ENCODE measurements at places on chromosomes 16 and 17.
A peak's percentile ranks its signal among the peaks of the same experiment; 100 is the strongest.

- no peak for DNase-seq
These were observed 33.3 kb upstream of the SMPD3 start for GRCh38 chr16:68481636-68482035.

GRCh38 chr16:3475604-3476375 is 19.5 kb downstream of the C16orf90 start:
- DNase-seq: no peak

DNA sequence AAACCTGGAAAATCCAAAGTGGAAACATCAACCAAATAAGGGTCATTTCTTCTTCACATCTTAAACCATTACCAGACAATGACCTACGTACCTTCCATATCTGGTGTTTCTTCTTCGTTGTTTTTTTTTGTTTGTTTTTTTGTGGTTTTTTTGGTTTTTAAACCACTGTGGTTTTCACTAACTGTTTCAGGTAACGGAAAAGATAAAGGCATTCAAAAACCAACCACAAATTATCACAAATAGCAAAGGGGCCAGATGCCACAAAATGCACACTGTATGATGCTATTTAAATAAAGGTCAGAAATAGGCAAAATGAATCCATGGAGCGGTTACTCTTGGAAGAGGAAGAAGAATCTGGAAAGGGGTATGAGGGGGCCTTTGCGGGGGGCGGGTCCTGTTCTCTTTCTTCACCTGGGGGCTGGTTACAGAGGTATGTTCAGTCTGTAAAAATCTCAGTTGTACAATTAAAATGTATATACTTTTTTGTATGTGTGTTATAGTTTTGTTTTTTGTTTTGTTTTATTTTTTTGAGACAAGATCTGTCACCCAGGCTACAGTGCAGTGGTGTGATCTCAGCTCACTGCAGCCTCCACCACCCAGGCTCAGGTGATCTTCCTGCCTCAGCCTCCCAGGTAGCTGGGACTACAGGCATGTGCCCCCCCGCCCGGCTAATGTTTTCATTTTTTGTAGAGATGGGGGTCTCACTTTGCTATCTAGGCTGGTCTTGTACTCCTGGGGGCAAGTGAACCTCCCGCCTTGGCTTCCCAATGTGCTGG is 29.6 kb downstream of the LITAF start:
- DNase-seq: no peak

- no peak for DNase-seq
These were observed 17.1 kb upstream of the MARCHF10 start for GRCh38 chr17:62825182-62825581.

GRCh38 chr17:19897903-19898302 is 30.2 kb upstream of the ULK2 start:
- no peak for DNase-seq

DNA sequence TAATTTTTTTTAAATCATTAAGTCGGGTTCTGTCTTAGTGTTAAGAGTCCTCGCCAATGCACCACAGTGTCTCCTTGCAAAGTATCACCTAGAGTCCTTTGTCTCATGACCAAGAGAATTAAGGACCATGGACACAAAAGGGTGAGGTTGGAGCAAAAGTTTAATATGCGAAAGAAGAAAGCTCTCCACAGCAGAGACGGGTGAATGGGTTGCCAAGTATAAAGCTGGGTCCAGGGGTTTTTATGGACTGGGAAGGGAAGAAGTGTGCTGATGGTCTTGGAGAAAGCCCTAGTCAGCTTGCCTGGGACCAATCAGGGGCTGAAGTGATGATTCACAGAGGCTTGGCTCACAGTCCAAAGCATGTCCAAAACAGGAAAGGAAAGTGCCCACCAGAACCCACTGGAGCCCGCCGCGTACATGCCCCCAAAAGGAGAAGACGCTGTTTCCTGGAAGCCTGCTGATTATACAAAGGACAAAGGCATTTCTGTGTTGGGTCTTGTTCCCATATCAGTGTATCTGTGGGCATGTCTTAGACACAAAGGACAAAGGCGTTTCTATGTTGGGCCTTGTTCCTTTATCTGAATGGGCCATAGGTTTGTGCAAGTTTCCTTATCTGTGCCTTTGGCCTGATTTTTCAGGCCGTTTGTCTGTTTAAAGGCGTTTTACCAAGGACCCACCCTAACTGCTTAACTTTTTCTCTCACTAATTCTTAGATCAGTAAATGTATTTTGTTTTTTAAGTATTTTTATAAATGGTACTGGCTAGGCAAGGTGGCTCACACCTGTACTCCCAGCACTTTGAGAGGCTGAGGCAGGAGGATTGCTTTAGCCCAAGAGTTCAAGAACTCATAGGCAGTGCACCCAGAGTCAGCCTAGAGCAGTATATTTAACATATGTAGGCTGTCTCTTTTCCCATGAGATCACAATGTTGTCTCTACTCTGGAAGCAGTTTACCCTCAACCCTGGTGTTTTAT is 28.7 kb upstream of the ATF7IP2 start:
- DNase-seq: no peak

DNA sequence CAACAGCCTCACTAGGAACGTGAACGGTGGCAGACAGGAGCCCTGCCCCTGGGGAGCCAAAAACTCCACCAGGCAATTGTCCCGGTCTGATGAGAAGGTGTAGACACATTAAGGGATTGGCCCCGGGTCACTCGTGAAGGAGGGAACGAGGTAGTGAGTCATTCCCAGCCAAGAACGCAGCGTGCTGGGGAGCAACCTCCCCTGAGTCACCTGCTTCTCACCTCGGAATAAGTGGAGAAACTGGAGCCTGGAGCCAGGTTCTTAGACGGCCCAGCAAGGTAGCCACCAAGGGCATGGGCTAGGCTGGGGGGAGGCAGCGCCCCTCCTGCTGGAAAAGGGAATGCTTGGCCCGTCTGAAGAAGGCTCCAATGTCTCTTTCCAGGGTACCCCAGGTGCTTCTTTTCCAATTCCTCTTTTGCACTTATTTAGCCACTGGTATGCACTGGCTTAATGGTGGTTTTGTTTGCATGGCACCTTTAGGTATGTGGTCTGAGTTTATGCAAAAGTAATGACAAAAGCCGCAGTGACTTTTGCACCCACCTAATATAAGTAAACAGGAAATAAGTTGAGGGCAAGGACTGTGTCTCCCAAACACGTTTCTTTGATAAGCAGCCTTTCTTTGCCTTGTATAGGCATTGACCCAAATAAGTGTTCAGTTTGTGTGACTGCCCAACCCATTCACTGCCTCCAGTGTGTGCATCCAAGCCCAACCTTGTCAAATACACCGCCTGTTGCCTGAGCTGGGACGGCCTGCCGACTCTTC is 1.8 kb upstream of the HELZ start:
- peak; percentile 15 for DNase-seq

- DNase-seq: no peak
These were observed 144.7 kb upstream of the SOX9 start for GRCh38 chr17:71976011-71976649.

DNA sequence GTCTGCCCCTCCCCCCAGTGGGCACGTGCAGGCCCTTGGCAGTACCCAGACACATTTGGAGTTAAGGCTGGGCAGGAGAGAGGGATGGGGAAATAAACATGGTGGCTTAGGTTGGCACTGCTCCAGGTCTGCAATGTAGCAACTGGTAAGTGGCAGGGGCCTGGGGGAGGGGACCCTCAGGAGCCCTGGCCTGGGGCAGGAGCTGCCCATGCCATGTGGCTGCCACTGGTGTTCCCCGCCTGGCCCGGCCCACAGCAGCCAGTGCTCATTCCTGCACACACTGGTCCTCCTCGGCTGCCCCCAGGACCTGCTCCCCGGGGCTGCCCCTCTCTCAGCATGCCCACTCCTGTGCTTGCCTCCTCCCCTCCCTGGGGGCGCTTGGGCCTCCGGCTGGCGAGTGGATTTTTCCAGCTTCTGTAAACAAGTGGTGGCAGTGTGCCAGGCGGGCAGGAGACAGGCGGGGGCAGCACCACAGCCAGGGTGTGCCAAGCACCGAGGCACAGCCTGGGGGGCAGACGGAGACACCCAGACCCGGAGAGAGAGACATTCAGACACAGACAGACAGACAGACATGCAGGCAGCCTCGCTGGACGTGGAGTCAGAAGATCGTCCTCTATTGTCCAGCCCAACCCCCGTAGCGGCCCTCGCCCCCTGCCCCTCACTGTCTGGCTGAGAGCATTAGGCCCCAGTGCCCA is 9.4 kb downstream of the THRA start:
- DNase-seq: no peak

GRCh38 chr17:77879896-77880280 is 78.6 kb upstream of the TNRC6C start:
- no peak for DNase-seq

- DNase-seq: no peak
These were observed 8.4 kb downstream of the HNF1B start for GRCh38 chr17:37736428-37736827.

DNA sequence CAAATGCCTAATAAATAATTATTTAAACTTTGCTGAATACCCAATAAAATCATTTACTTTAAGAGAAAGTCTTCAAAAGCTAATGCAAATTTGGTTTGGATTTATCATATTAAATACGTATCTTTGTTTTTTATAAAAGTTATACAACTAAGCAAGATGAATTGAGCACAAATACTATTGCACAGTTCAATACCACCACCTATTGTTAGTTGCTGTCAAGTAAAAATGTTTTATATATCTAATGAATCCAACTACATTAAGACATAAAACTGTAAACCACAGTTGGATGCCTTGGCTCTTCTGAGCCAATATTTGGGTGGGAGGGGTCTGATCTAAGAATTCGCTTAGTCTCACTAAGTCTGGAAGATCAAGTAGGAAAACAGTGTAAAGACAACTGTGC is 7.7 kb downstream of the FBXL20 start:
- no peak for DNase-seq

GRCh38 chr17:57406131-57406980 is 150.0 kb downstream of the MSI2 start:
- no peak for DNase-seq

- peak; percentile 35 for DNase-seq
These were observed 1.7 kb downstream of the ADGRG5 start for GRCh38 chr16:57544124-57544653.

DNA sequence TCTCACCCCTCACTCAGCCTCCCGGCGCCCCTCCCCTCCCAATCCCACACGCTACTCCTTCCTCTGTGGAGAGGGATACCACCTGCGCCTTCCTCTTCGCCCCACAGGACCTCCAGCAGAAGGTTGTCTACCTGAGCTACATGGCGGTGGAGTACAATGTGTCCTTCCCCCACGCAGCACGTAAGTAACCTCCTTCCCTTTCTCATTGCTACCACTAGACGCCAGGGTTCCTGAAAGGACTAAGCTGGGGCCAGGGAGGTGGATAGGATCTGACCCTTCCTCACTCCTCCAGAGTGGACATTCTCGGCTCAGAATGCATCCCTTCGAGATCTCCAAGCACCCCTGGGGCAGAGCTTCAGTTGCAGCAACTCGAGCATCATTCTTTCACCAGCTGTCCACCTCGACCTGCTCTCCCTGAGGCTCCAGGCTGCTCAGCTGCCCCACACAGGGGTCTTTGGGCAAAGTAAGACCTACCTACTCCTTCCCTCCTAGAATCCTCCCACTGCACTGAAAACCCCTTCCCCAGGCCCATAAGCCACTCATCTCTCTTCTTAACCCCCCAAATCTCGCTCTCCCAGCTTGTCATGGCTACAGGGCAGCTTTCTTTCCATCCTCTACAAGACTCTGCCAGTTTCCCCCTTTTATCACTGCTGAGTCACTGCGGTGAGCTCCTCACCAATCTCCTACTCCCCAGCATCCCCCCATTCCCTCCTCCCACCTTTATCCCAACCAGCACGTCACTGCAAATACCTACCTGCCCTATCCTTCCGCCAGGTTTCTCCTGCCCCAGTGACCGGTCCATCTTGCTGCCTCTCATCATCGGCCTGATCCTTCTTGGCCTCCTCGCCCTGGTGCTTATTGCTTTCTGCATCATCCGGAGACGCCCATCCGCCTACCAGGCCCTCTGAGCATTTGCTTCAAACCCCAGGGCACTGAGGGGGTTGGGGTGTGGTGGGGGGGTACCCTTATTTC is 1.5 kb downstream of the CD68 start:
- no peak for DNase-seq

- DNase-seq: no peak
These were observed 70.5 kb downstream of the SOX9 start for GRCh38 chr17:72191356-72191755.

GRCh38 chr17:16215965-16216316 is 607 bp upstream of the NCOR1 start:
- no peak for DNase-seq

DNA sequence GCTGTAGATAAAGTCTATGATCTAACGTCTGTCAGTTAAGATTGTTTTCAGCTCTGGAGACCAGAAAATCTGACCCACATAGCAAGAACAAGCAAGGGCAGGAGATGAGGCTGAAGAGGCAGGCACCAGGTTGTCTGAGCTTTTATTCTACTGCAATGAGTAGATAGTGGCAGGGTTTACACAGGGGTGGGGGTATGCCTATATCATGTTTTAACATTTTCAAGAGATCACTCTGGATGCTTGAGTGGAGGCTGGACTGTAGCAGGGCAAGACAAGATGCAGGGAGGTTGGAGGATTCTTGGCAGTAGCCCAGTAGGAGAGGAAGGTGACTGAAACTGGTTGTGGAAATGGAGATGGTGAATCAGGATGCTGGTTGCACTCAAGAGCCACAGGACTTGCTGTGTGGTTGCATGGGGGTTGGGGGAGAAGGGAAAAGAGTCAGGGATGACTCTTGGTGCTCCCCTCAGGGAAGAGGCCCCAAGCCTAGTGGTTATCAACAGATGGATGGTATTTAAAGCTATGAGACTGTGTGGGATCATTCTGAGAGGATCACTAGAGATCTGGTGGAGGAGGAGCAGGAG is 143.1 kb upstream of the KCNJ18 start:
- peak; percentile 29 for DNase-seq

DNA sequence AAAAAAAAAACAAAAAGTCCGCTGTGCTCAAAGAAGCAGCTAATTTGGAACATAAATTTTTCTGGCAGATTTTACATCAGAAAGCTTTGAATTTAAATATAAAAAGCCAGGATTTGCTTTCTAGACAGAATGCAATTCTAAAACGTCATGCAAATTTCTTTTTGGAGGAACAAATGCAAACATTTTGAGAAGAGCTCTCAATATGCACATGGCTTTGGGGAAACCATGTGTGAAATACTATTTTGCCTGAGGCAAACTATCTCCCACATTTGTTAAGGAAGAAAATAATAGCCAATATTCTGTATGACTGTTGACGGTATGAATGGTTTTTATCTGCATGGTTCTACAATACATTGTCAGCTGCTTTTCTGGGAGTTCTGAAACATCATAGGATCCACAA is 320.0 kb upstream of the PSMD7 start:
- DNase-seq: no peak

GRCh38 chr16:52526830-52527229 is 20.1 kb downstream of the TOX3 start:
- DNase-seq: no peak

DNA sequence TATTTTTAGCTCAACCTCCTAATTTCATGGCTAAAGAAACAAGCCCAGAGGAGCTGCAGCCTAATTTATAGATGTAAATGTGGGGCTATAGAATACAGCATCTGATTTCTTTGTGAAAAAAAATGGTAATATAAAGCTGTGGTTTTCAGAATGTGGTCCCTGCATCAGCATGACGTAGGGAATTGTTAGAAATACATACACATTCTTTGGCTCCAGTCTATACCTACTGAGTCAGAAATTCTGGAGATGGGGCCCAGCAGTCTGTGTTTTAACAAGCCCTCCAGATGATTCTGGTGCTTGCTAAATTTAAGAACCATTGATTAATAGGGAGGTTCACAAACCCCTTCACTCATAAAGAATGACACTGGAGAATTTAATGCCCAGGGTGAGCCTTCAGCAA is 18.1 kb upstream of the MYH8 start:
- DNase-seq: no peak
